A549 treated with AZD2906 at 1 μM for 4 hours (cell line): ENCODE measurements at places on chromosomes 11 and 22. TPM values are rescaled to one million over a fixed set of nuclear protein-coding genes. Genes with fewer than 3 reads are reported as not detected.

Gene OR8D1
- total RNA-seq: not detected in 5 replicates

Gene CRYBA4
- not detected in 5 replicates for total RNA-seq

Gene CCDC87
- 0.34 to 0.58 TPM (median 0.49 TPM) in 5 replicates for total RNA-seq

Gene OR52A1
- total RNA-seq: not detected in 5 replicates

Gene WT1
- total RNA-seq: 5.0 to 5.5 TPM (median 5.2 TPM) in 5 replicates

Gene POU2AF1
- total RNA-seq: 0.17 TPM in 1 of 5 replicates, not detected in the others

Gene GPHA2
- total RNA-seq: not detected in 5 replicates

Gene DGAT2
- 1.0 to 1.7 TPM (median 1.5 TPM) in 5 replicates for total RNA-seq

Gene AGBL2
- total RNA-seq: 0.80 to 1.4 TPM (median 1.0 TPM) in 5 replicates

Gene MN1
- total RNA-seq: 2.5 to 3.6 TPM (median 2.8 TPM) in 5 replicates

Gene RASD2
- 0.65 to 0.80 TPM (median 0.67 TPM) in 5 replicates for total RNA-seq

Gene WEE1
- 17.8 to 23.7 TPM (median 18.2 TPM) in 5 replicates for total RNA-seq

Gene HIC2
- total RNA-seq: 2.2 to 2.9 TPM (median 2.7 TPM) in 5 replicates

Gene MGAT3
- 0.64 to 1.4 TPM (median 0.88 TPM) in 5 replicates for total RNA-seq

Gene MMP3
- 0.07 to 0.27 TPM (median 0.09 TPM) in 3 of 5 replicates, not detected in the others for total RNA-seq

Gene MAJIN
- not detected in 5 replicates for total RNA-seq

Gene XRRA1
- total RNA-seq: 4.5 to 6.1 TPM (median 5.1 TPM) in 5 replicates

Gene OR2AG1
- not detected in 5 replicates for total RNA-seq

Gene CLDN5
- not detected in 5 replicates for total RNA-seq

Gene VSIG10L2
- not detected in 5 replicates for total RNA-seq

Gene GUCD1
- 46.6 to 55.4 TPM (median 48.5 TPM) in 5 replicates for total RNA-seq

Gene SLN
- 1.1 to 2.5 TPM (median 1.6 TPM) in 5 replicates for total RNA-seq

Gene TYR
- total RNA-seq: not detected in 5 replicates

Gene MS4A5
- total RNA-seq: not detected in 5 replicates

Gene ZBED5
- 17.3 to 21.9 TPM (median 19.7 TPM) in 5 replicates for total RNA-seq

Gene DNAJB13
- total RNA-seq: 0.56 to 1.00 TPM (median 0.74 TPM) in 5 replicates

Gene NEFH
- 0.08 to 0.19 TPM (median 0.12 TPM) in 5 replicates for total RNA-seq

Gene PRG3
- not detected in 5 replicates for total RNA-seq

Gene COX8A
- 696 to 1,142 TPM (median 1,073 TPM) in 5 replicates for total RNA-seq

Gene ANAPC15
- total RNA-seq: 76.2 to 90.1 TPM (median 88.6 TPM) in 5 replicates

Gene USP2
- total RNA-seq: 1.0 to 1.9 TPM (median 1.2 TPM) in 5 replicates

Gene PNPLA5
- total RNA-seq: 0.03 to 0.07 TPM (median 0.06 TPM) in 3 of 5 replicates, not detected in the others

Gene FIBIN
- 0.02 TPM in 1 of 5 replicates, not detected in the others for total RNA-seq

Gene PLA2G6
- 2.9 to 4.9 TPM (median 4.4 TPM) in 5 replicates for total RNA-seq
